ENCODE measurements at places on chromosomes 4 and X. TPM values are rescaled to one million over a fixed set of nuclear protein-coding genes. Genes with fewer than 3 reads are reported as not detected.

Gene XK
- total RNA-seq, result 0.55 TPM

Gene TXK
- total RNA-seq, result 0.13 TPM

GRCh38 chr4:160202802-160203201 is 1099.9 kb downstream of the RAPGEF2 start:
- no peaks in the 10 kb centered on the region for H3K27me3 ChIP-seq
- H3K36me3 ChIP-seq, result no peaks in the 10 kb centered on the region

- no peak overlapping the region for H3K4me3 ChIP-seq
- H3K36me3 ChIP-seq, result no peaks in the 10 kb centered on the region
- H3K4me1 ChIP-seq, result no peaks in the 10 kb centered on the region
- no peak overlapping the region for H3K27ac ChIP-seq
- H3K27me3 ChIP-seq, result no peaks in the 10 kb centered on the region
Measured at GRCh38 chr4:19927381-19927780, 324.3 kb upstream of the SLIT2 start.

DNA sequence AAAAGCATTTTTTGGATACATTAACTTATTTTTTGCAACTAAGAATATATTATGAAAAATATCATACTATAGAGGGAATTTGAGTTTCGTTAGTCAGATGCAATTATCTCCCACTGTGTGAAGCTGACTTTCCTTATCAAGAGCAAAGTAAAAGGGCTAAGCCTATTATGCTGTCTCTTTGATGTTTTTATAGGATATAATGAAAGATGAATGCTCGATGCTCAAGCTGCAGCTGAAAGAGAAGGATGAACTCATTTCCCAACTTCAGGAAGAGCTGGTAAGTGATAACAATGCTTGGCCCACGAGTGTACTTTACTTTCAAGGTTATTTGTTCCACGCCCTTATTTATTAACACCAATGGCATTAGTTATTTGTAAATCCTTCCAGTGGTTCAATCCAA is 688.4 kb downstream of the CCSER1 start:
- no peaks in the 10 kb centered on the region for H3K27me3 ChIP-seq
- DNase-seq, result no peak
- no peak overlapping the region for H3K4me3 ChIP-seq
- H3K4me1 ChIP-seq, result no peaks in the 10 kb centered on the region
- H3K27ac ChIP-seq, result no peak overlapping the region

Gene PALLD
- total RNA-seq, result 229 TPM

DNA sequence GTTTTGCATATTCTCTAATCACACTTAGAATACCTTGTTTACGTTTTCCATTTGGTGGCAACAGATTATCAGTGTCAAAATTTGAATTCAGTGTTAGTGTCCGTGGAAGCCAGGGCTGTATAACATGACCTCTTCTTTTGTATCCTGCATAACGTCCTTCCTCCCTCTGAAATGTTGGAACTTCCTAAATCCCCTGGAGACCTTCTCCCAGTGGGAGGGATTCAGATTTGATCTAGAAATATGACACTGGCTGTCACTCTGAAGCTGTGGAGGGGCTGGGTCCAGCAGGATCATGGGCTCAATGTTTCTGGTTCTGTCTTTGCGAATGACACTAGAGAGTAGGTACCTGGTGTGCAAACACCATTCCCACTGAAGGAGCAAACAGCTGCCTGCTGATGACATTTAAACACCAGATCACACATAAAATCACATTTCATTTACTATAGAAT is 850 bp upstream of the CXCL3 start:
- H3K4me1 ChIP-seq, result peaks cover 2% of the 10 kb centered on the region
- no peaks in the 10 kb centered on the region for H3K27me3 ChIP-seq
- no peaks in the 10 kb centered on the region for H3K36me3 ChIP-seq
- peak overlapping the region; percentile 43 for H3K4me3 ChIP-seq
- no peak for DNase-seq

DNA sequence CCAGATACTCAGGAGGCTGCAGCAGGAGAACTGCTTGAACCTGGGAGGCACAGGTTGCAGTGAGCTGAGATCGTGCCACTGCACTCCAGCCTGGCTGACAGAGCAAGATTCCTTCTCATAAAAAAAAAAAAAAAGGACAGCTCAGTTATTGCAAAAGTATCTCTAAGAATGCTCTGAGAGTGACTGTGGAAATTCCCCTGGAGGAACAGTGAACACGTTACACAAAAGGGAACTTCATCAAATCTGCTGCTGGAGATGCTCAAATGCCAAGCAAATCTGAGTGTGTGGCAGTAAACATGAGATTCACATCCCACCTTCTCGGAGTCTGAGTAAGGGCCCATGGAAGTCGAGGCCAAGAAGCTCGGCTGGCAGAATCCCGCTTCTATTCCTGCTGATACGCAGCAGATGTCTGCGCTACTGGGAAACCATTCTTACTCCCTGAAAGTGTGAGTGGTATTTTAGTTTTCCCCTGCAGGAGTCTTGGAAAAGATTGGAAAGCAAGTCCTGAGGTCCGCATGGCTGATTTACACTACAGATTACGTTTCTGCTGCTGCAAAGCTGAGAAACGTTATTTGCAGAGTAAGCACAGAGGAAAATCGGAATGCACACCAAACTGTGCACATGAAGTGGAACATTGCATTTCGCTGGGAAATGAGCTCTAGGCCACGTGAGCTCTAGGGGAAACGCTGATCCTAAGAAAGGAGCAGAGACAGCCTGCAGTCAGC is 162.9 kb downstream of the NSUN7 start:
- H3K27ac ChIP-seq, result no peak overlapping the region
- no peaks in the 10 kb centered on the region for H3K4me1 ChIP-seq
- no peak overlapping the region for H3K4me3 ChIP-seq
- H3K27me3 ChIP-seq, result no peaks in the 10 kb centered on the region
- no peaks in the 10 kb centered on the region for H3K36me3 ChIP-seq

DNA sequence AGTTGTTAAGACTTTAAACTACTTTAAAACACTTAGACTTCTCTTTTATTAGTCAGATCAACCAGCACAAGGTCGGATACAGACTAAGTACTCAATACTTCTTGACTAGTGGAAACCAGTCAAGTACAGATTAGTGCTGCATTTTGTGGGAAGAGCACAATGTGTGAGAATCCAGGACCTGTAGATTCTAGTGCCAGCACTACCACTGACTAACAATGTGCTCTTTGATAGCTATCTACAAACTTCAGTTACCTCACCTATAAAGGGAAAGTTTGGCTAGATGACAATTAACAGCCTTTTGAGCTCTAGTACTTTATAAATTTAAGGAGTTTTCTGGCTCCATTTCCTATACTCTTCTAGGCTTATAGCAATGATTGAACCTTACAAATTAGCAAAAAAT is 181.5 kb downstream of the SLC4A4 start:
- no peaks in the 10 kb centered on the region for H3K27me3 ChIP-seq
- no peaks in the 10 kb centered on the region for H3K36me3 ChIP-seq

DNA sequence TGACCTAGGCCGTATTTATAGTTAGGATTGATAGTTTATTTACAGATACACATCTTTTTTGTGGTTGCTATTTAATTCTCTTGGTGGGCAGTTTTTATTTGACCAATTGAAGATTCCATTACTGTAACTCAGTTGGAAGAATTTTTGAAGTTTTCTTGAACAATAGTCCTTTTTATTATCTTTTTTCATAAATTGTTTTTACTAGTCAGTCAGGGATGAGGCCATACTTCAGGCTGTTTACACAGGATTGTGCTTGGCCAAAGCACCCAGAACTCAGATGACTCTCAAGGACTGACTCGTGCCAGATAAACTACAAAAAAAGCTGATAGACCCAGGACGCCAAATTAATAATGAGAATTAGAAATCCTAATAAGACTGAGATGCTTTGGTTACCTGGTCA is 7.0 kb downstream of the HERC3 start:
- DNase-seq, result no peak
- no peak overlapping the region for H3K4me3 ChIP-seq
- H3K36me3 ChIP-seq, result no peaks in the 10 kb centered on the region
- H3K27ac ChIP-seq, result no peak overlapping the region

Gene NPY2R
- total RNA-seq, result 0.79 TPM
